Ecto neural progenitor cell (in vitro differentiated cells): ENCODE measurements at places on chromosomes 12 and 14.

DNA sequence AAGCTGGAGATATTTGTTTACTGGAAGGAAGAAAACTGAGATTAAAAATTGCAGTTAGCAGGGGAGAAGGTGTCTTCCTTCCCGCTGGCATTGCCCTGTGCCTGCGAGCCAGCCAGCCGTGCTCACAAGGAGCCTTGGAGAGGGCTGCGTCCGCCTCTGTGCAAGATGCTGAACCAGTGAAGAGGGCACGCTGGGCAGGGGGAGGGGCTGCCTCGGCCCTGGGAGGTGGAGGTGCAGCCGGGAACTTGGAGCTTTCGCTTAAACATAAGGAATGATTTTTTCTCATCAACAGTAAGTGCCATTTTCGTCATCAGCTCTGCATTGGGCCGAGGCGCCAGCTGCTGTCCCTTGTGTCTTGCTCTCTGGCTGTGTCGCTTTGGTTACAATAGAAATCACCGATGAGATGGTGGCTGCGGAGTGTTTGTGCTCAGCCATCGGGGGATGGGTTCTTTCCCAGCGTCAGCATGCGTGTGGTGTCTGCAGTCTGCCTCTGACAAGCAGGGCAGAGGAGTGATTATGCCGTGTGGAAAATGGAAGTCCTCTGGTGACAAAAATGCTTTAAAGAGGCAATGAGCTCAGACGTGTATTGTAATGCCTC lies 97.3 kb downstream of the ESR2 start:
- DNase-seq = peak; percentile 79

GRCh38 chr14:20477211-20477876 lies 8.1 kb downstream of the PNP start:
- no peak for DNase-seq

- no peak for DNase-seq
Observed at GRCh38 chr12:108966378-108967151, 54.3 kb downstream of the SVOP start.

- no peak for DNase-seq
Observed at GRCh38 chr12:104858611-104859543, 99.2 kb downstream of the SLC41A2 start.

- peak; percentile 97 for DNase-seq
Observed at GRCh38 chr12:50039151-50039835, 14.0 kb upstream of the RACGAP1 start.

- DNase-seq = no peak
Observed at GRCh38 chr12:57654042-57654441, 21.0 kb upstream of the B4GALNT1 start.

GRCh38 chr12:49553512-49554088 lies 14.3 kb downstream of the MCRS1 start:
- DNase-seq = no peak

GRCh38 chr14:93725002-93725582 lies 63.2 kb downstream of the PRIMA1 start:
- DNase-seq = no peak

- no peak for DNase-seq
Observed at GRCh38 chr12:54549774-54550451, 512 bp downstream of the PDE1B start.

DNA sequence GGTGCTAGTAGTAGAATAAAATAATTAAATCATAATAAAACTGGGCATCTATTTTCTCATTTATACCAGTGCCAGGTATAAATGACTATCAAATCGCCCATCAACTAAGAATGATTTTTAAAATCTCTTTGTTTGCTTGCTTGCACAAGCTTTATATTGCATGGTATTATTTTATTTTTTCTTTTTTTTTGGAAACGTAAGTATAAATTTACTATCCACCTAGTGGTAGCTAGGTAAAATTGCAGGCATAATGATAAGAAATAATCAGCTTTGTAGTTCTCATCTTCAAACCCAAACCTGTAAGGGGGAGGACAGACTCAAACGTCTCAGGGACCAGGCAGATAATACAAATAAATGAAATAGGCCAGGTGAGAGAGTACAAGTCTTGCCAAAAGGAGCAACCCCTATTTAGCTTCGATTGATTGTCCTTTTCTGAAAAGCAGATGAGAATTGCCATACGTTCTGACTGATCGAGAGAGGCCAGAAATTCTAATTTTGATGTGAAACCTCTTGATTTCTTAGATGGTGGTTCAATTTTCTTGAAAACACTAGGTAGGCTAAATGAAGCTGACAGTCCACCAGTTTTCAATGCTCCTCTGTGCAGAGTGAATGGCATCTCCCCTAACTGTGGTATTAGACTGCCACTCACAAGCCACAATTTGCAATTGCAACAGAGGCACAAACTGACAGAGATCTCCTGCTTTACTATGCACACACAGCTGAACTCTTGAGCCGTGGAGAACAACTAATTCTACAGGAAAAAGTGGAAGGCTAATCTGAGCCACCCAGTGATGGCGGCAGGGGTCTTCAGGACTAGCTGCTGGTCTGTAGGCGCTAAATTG lies 189.3 kb downstream of the DACT1 start:
- DNase-seq = no peak

GRCh38 chr14:92198804-92199203 lies 77.0 kb downstream of the CPSF2 start:
- DNase-seq = no peak

- DNase-seq = no peak
Observed at GRCh38 chr14:22579236-22579635, 9.8 kb downstream of the DAD1 start.

DNA sequence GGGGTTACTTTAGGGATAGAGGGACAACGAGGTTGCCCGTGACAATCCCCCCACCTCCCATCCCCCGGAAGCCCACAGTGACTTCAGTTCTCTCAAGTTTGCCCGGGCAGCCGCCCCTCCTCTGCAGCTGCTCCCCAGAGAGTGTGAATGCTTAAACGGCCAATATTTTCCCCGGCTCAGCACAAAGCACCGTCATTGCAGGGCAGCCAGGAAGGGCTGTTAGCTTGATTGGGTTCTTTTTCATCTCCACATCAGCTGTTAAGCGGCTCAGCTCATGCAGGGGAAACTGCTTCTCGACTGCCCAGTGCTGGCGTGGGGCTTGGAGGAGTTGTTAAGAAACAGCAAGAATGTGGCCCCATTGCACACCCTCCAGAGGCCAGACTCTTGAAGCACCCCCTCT lies 120.5 kb upstream of the NCOR2 start:
- no peak for DNase-seq

DNA sequence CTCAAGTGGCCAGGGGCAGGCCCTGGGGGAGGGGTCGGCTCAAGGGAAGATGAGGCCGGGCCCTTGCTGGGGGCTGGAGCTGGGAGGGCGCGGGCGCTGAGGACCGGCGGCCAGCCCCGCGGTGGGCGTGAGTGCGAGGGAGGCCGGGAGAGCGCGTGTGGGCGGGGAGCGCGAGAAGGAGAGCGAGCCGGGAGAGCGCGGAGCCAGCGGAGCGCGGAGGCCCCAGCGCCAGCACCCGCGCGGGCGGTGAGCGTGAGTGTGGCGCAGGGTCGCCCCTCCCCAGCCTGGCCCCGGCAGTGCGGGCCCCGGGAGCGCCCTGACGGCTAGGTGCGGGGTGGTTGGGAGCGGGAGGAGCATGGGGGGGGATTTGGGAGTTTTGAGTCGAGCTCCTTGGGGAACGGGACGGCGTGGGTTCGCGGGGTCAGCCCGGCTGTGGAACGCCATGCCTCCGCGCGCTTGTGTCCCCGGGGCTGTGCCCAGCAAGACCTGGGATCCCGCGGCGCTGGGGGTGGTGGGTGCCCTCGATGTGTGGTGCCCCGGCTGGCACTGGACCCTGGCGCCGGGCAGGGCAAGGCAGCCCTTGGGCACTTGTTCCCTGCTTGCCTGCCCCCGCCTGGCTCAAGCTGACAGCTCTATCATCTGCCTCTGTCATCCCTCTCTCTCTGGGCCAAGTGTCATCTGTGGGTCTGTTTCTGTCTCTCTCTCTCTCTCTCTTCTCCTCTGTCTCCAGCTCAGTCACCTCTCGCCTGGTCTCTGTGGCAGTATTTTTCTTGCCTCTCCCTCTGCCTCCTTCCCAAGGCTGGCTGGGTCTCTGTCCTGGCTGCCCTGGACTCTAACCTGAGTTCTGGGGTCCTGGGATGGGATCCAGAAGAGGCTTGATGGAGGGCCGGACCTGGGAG lies at the start of gene LBHD2:
Gene LBHD2 (plus strand): TSS at position 190 of the 899 bp plus-strand sequence. CDS start 1,803 bp downstream, outside the sequence.
- peak; percentile 46 for DNase-seq

DNA sequence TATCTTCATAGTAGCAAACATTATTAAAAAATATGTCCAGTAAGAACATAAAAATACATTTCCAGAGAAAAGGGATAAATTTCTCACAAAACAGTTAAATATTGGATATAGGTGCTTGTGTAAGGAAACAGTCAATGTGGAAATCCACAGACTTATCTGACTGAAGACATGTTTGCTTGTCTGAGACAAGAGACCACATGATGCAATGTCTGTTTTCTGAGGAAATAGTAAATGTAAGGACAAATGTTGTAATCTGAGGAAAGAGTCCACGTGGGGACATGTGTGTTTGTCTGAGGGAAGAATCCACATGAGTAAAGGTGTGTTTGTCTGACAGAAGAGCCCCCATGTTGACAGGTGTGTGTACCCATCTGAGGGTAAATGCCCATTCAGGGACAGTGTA lies 1093.2 kb downstream of the TMEM121 start:
- DNase-seq = no peak

- DNase-seq = no peak
Observed at GRCh38 chr12:56286044-56286830, 13.9 kb downstream of the CS start.

- DNase-seq = no peak
Observed at GRCh38 chr14:105999361-106000028, 473.1 kb downstream of the TMEM121 start.

DNA sequence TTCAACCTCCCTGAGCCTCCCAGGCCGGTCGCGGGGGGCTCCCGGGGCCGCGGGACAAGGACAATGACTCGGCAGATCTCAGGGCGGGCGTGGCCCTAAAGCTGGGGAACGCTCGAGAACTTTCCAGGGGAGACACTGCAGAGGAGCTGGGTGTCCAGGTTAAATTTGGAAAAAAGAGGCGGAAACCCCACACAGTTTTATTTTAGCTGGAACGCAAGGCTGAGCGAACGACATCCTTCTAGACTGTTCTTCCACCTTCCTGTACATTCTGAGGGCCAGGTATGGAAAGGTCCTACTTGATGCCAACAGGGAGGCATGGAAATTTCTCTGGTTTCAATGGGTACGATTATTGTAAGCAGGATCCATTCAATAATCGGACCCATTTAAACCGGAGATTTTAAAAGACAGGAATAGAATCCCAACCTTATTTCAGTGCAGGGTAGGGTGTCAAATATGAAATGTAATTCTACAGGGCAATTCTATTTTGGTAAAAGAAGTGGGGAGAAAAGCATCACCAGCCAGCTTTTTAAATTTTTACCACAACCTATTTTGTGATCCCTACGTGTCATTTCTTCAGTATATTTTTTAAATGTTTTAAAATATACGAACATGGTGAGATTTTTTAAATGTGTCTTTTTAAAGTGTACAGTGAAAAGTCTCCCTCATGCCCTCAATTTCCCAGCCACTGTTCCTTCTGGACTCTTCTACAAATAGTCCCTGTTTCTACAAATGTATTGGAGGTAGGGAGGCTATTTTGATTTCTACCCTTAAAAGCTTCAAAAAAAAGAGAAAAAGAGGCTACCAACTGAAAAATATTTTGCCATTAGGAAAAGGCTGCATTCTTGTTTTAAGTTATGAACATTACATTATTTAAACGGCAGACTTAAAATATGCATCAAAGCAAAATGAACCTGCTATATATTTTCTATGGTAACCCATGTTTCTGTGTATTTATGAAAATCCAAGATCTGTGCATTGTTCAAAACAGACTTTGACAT lies 1.1 kb upstream of the UBC start:
- no peak for DNase-seq

DNA sequence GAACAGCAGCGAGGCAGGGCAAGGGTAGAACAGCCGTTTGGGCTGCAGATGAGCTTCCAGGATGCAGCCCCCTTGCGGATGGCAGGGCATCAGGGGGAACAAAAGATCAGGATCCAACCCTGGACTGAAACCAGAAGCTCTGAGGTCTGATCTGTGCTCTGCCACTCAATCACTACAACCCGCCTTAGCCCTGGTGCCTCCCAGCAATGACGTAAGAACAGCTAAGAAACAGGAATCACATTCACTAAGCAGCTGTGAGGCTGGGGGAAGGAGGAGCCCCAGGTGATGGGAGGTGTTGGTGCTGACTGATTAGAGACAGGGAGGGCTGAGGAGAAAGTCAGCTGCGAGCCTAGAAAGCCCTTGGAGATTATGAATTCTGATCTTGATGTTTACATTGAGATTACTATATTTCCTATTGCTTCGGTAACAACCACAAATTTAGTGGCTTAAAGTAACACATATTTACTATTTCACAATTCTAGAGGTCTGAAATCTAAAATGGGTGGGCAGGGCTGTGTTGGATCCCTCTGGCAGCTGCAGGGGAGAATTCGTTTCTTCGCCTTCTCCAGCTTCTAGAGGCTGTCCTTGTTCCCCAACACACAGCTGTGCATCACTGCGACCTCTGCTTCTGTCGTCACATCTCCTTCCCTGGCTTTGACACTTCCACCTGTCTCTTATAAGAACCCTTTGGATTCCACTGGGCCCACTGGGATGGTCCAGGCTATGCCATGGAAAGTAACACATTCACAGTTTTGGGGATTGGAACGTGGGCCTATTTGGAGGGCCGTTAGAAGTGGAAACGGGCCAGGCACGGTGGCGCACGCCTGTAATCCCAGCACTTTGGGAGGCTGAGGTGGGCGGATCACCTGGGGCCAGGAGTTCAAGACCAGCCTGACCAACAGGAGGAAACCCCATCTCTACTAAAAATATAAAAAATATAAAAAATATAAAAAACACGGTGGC lies 6.1 kb upstream of the CD9 start:
- peak; percentile 69 for DNase-seq

DNA sequence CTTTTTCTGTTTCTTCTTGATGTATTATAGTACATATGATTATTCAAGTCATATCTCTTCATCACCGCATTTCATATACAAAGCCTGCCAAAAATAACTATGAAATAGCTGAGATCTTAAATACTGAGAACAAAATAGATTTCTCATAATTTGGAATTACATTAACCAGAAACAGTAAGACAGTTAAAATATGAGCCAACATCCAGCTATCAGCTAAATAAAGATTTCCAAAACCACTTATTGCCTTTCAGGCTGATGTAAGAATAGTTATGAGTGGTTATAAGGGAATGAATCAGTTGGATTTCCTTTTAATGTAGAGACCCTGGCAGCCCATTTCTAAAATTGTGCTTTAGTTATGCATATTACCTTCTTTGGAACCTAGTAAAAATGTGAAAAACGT lies 47.4 kb downstream of the TMEM117 start:
- DNase-seq = no peak

- no peak for DNase-seq
Observed at GRCh38 chr12:51082561-51083125, 753 bp downstream of the CSRNP2 start.

GRCh38 chr14:55005071-55005470 lies 21.8 kb downstream of the WDHD1 start:
- no peak for DNase-seq

GRCh38 chr12:127401536-127401935 lies 865.4 kb upstream of the TMEM132C start:
- no peak for DNase-seq
